ENCODE measurements at places on chromosomes 4 and X.

GRCh38 chrX:74343343-74344279, 39.6 kb downstream of the ZCCHC13 start:
- DNase-seq, result peak; percentile 6

- DNase-seq, result no peak
Measured at GRCh38 chr4:171067422-171067821, 745.8 kb upstream of the GALNTL6 start.

- DNase-seq, result no peak
Measured at GRCh38 chr4:75071317-75071716, 138.4 kb downstream of the PARM1 start.

DNA sequence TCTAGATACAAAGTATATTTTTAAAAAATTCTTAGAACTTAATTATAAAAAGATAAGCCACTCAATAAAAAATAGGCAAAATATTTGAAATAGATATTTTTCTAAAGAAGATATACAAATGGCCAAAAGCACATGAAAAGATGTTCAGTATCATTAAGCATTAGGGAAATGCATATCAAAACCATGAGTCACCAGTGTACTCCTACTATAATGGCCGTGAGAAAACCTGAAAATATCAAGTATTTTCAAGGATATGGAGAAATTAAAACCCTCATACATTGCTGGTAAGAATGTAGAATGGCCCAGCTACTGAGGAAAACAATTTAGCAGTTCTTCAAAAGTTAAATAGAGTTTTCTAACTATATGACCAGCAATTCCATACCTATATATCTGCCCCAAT, 337.9 kb downstream of the CAMK2D start:
- no peak for DNase-seq

DNA sequence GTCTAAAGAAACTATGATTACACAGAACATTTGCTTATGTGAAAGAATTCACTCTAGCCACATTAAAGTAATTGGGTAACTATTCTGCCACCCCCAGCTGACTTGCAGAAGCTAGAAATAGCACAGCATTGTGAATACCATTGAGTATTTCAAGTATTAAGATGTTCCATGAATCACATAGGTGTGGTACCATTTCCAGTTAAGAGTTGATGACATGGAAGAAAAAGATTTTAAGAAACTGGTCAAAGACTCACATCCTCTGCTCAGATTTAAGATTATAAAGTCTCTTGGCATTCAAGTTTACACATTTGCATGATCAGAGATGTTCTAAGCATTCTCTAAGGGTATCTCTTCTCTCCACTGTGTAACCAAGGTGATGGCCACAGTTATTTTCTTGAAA, 287.5 kb downstream of the CAMK2D start:
- DNase-seq, result no peak

DNA sequence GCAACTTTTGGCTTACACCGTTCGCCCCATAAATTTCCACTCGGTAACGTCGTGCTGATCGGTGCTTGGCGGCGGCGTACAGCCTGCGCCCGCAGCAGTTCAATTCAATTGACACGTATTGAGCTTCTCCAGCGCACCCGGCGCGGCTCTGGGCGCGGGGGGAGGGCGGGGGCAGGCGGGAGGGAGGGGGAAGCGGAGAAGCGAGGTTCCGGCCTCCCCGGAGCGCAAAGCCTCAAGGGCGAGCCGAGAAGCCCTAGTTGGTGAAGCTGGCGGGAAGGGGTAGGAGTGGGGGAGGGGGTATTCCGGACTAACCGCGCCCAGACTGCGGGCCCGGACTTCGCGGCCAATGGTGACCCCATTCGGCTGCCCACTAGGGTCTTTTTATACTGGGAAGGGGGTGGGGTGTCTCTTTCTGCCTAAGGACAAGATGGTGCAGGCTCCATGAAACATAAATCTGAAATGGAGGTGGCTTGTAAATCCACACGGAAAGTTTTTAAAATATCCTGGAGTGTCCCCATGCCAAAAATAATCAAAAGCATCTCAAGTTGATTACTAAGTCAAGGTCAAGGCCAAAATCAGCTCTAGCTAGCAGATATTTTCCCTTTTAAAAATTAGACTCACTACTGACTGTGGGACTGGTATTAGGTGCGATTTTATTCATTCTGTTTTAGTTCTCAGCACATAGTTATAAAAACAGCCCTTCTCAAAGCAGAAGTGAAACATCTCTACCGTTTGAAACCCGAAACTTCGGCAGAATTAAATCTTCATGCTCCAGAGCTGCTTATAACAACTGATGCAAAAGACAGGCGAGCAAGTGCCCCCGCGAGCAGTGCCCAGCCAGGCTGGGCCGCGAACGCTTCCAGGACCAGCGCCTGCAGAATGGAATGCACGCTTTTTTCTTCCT, 1.5 kb upstream of the BCOR start:
- peak; percentile 63 for DNase-seq

GRCh38 chrX:99078301-99078700, 1331.8 kb downstream of the PCDH19 start:
- DNase-seq, result no peak

DNA sequence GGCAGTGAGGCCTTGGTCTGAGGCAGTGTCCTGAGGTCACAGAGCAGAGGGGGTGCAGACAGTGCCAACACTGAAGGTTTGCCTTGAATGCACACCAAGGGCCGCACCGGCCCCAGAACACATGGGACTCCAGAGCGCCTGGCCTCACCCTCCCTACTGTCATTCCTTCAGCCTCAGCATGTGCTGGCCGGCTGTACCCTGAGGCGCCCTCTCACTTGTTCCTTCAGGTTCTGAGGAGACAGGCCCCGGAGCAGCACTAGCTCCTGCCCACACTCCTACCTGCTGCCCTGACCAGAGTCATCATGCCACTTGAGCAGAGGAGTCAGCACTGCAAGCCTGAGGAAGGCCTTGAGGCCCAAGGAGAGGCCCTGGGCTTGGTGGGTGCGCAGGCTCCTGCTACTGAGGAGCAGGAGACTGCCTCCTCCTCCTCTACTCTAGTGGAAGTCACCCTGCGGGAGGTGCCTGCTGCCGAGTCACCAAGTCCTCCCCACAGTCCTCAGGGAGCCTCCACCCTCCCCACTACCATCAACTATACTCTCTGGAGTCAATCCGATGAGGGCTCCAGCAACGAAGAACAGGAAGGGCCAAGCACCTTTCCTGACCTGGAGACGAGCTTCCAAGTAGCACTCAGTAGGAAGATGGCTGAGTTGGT, 2.4 kb downstream of the MAGEA12 start:
- DNase-seq, result no peak

- DNase-seq, result no peak
Measured at GRCh38 chr4:135007400-135007799, 805.8 kb upstream of the PABPC4L start.

- DNase-seq, result no peak
Measured at GRCh38 chr4:80294206-80294605, 27.7 kb downstream of the FGF5 start.

DNA sequence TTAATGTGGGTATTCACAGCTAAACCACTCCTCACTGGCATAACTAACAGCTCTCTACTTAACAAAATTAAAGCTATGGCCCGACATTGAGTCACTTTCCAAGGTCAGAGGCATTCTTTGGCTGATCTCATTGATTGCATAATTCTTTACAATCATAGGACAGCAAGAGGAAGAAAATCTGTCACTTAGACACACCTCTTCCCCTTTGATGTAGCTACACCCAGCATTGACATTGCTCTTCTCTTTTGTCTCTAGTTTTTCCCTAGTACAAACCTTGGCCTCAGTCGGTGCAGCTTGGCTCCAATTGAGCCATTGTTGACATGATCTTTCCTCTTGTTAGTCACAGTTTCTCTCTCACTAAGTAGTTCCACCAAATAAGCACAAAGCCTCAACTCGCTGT, 313.3 kb upstream of the ACTRT1 start:
- no peak for DNase-seq

DNA sequence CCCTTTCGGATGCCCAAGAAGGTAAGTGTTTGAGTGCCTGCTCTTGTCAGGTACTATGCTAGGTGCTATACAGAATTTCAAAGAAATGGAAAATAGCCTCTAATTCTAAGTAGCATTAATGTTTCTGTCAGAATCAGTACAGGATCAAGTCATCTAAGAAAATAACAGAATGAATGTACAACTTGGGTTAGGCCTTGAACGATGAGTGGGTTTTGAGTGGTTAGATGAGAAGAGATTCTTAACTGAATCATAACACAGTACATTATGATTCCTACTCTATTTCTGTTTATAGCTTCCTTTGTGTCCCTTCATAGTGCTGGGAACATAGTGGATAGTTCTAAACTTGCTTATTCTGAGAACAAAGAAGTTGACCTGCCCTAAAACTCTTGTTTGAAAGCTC, 253.9 kb downstream of the GLUD2 start:
- DNase-seq, result no peak
